ENCODE measurements at places on chromosomes 3 and 15. TPM values are rescaled to one million over a fixed set of nuclear protein-coding genes. Genes with fewer than 3 reads are reported as not detected.
A peak's percentile ranks its signal among the peaks of the same experiment; 100 is the strongest.

- H3K4me3 ChIP-seq: no peak overlapping the region
- DNase-seq: no peak
- peaks cover 4% of the 10 kb centered on the region for H3K4me1 ChIP-seq
- H3K36me3 ChIP-seq: no peaks in the 10 kb centered on the region
- H3K27ac ChIP-seq: no peak overlapping the region
- no peaks in the 10 kb centered on the region for H3K27me3 ChIP-seq
Observed at GRCh38 chr3:152208439-152208838, 60.3 kb upstream of the MBNL1 start.

DNA sequence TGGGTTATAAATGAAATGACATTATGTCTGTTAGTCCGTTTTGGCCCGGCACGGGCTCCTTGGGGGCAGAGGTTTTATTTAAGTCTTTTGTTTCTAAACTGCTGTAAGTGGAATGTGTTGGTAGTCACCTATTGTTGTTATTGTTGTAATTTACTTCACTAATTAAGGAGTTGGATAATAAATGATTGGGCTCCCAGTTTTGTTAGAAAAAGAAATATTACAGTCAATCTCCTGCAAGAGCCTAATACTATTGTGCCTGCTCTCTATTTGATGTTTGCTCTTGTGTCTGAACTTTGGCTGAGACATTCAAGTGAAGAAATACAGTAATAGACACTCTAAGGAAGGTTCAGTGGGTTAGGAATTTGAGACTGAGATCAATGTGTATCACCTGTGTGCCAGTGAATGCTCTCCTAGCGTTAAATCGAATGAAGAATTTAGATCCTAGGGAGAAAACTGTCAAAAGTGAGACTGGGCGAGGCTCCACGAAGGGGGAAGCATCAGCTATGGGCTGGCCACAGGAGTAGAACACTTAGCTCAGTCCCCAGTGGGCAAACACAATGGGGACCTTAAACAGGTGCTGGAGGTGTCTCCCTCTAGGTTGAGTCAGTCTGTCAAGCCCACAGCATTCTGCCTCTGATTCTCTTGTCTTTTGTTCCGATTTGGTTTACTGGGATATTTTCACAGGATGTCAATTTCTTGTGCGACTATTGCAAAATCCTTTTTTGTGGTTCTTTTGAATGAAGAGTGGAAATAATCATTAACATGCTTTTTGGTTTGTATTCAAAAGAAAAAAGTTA, 1.2 kb downstream of the ROBO2 start:
- H3K27ac ChIP-seq: no peak overlapping the region
- peaks cover 15% of the 10 kb centered on the region for H3K27me3 ChIP-seq
- no peaks in the 10 kb centered on the region for H3K36me3 ChIP-seq
- H3K4me3 ChIP-seq: peak overlapping the region; percentile 47
- no peaks in the 10 kb centered on the region for H3K4me1 ChIP-seq
- no peak for DNase-seq

GRCh38 chr15:25877681-25878080, 14.6 kb upstream of the ATP10A start:
- H3K36me3 ChIP-seq: no peaks in the 10 kb centered on the region
- no peak for DNase-seq
- no peaks in the 10 kb centered on the region for H3K4me1 ChIP-seq
- H3K27me3 ChIP-seq: no peaks in the 10 kb centered on the region
- H3K4me3 ChIP-seq: no peak overlapping the region

DNA sequence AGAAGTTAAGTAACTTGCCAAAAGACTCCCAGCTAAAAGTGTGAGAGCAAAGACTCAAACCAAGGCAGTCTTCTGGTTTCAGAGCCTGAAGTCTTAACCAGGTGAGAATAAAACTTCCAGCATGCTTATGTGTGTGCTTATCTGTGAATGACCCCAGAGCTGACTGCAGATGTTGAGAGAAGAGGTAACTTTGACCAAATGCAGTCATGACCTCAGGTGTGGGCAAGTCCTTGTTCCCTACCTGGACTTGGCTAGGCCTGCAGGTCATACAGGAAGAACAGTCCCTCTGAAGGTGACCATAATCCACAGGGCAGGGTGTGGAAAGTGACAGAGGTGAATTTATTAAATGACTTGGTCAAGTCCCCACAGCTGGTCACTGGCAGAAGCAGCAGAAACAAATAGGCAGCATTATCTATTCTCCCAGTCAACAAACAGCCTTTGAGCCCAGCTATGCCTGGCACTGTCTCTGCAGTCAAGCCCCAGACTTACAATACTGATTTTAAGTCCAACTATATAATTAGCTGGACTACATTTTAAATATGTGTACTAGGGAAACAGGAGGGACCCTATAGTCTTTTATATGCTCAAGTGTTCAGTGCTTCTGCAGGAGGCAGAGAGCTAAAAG, 3.0 kb upstream of the CPEB1 start:
- peaks cover 6% of the 10 kb centered on the region for H3K4me1 ChIP-seq
- no peak overlapping the region for H3K4me3 ChIP-seq
- no peaks in the 10 kb centered on the region for H3K36me3 ChIP-seq
- peaks cover 92% of the 10 kb centered on the region for H3K27me3 ChIP-seq

- peak overlapping the region; percentile 87 for H3K27ac ChIP-seq
- peak overlapping the region; percentile 23 for H3K4me3 ChIP-seq
- no peaks in the 10 kb centered on the region for H3K27me3 ChIP-seq
- no peaks in the 10 kb centered on the region for H3K36me3 ChIP-seq
- DNase-seq: peak; percentile 94
Observed at GRCh38 chr3:11582191-11582968, 61.3 kb downstream of the VGLL4 start.

DNA sequence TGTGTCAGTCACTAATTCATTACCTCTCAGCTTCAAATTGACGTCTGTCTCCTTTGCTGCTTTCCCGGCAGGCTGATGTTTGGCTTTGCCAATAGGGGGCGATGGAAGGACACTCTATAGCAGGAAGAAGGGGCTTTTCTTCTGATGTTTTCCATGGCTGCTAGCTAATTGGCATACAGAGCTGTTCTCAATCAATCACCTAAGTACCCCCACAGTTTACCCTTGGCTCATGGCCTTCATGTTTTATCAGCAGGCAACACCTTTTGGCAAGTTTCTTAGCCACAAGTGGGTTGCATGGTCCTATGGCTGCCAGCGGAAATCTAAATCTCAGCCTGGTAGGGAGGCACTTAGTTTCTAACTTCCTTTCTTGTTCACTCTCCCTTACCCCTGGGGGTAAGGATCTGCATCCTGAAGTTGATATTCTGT, 45.0 kb downstream of the ESYT3 start:
- H3K27ac ChIP-seq: no peak overlapping the region
- H3K4me1 ChIP-seq: peaks cover 3% of the 10 kb centered on the region
- peak; percentile 72 for DNase-seq
- H3K27me3 ChIP-seq: no peaks in the 10 kb centered on the region
- no peak overlapping the region for H3K4me3 ChIP-seq
- no peaks in the 10 kb centered on the region for H3K36me3 ChIP-seq

GRCh38 chr3:69684309-69684961, 54.8 kb upstream of the MITF start:
- H3K36me3 ChIP-seq: no peaks in the 10 kb centered on the region
- no peak overlapping the region for H3K27ac ChIP-seq
- peak; percentile 5 for DNase-seq
- H3K4me1 ChIP-seq: no peaks in the 10 kb centered on the region
- H3K4me3 ChIP-seq: no peak overlapping the region

DNA sequence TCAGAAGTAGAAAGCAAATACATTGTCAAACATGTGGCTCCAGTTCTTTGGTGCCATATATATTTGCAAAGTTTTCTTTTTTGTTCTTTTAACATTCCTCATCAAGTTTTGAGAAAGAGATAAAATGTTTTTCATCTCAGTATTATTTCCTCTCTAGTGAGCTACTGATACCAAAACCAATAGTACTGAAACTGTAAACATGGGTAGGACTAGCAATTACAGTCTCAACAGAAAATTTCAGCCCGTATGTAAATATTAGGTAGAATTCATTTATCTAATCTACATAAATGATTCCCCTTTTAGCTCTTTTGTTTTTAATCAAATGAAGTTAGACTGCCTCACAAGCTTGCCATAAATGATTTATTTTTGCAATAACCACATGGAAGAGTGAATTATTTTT, 21.4 kb downstream of the SECISBP2L start:
- no peaks in the 10 kb centered on the region for H3K4me1 ChIP-seq
- no peak for DNase-seq
- no peaks in the 10 kb centered on the region for H3K27me3 ChIP-seq
- H3K27ac ChIP-seq: no peak overlapping the region
- H3K36me3 ChIP-seq: peaks cover 42% of the 10 kb centered on the region
- no peak overlapping the region for H3K4me3 ChIP-seq

- H3K4me1 ChIP-seq: no peaks in the 10 kb centered on the region
- H3K27ac ChIP-seq: no peak overlapping the region
- DNase-seq: no peak
- no peaks in the 10 kb centered on the region for H3K36me3 ChIP-seq
- no peak overlapping the region for H3K4me3 ChIP-seq
Observed at GRCh38 chr15:50128266-50128665, 9.2 kb upstream of the ATP8B4 start.

- no peak overlapping the region for H3K4me3 ChIP-seq
- no peaks in the 10 kb centered on the region for H3K27me3 ChIP-seq
- H3K36me3 ChIP-seq: no peaks in the 10 kb centered on the region
- DNase-seq: no peak
- H3K4me1 ChIP-seq: peaks cover 3% of the 10 kb centered on the region
Observed at GRCh38 chr3:54960082-54960481, 32.2 kb upstream of the LRTM1 start.

DNA sequence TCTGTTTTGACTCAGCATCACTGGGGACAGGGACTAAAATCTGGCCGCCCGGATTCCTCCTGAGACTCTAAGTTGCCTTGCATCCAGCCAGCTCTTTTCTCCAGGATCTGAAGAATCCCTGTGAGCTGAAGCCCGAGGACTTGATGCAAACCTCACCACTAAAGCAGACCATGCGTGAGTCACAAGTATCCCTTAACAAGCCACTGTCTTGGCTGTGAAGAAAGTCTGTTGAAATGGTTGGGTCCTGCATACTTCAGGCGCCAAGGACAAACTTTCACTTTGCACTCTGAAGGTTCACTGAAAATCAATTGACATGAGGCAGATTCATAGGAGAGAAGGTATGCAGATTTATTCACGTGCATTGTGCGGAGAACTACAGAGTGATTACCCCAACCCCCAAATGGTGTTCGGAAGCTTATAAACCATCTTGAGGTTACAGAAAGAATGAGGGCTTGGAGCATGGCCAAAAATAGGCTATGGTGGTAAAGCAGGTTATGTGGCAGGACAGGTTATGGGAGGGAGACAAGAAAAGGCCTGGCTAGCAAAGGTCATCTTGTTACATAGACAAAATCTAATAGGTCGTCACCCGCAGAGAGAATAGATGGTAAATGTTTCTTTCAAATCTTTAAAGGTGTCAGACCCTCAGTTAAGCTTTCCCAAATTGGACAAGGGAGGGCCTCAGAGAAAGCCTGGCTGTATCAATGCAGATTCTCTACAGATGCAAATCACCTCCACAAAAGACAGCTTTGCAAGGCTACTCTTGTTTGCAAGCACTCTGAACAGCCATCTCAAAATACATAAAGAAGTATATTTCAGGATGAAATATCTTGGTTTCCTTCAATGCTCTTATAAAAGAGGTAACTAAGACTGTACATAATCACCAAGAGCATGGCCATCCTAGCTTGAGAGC, 126.3 kb upstream of the PLAAT1 start:
- H3K4me1 ChIP-seq: no peaks in the 10 kb centered on the region
- H3K4me3 ChIP-seq: no peak overlapping the region
- no peaks in the 10 kb centered on the region for H3K36me3 ChIP-seq
- DNase-seq: no peak

DNA sequence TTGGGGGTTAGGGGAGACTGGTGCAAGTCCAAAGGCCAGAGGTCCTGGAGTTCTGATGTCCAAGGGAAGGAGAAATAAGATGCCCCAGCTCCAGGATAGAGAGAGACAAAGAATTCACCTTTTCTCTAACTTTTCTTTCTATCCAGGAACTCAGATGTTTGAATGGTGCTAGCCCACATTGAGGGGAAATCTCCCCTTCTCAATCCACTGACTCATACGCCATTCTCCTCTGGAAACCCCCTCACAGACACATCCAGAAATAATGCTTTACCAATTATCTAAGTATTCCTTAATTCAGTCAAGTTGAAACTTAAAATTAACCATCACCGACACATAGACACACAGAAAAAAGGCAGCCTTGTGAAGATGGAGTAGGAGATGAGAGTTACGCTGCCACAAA, 1085.2 kb downstream of the NSUN3 start:
- no peaks in the 10 kb centered on the region for H3K4me1 ChIP-seq
- H3K27ac ChIP-seq: no peak overlapping the region
- no peak overlapping the region for H3K4me3 ChIP-seq
- no peaks in the 10 kb centered on the region for H3K27me3 ChIP-seq
- no peaks in the 10 kb centered on the region for H3K36me3 ChIP-seq

DNA sequence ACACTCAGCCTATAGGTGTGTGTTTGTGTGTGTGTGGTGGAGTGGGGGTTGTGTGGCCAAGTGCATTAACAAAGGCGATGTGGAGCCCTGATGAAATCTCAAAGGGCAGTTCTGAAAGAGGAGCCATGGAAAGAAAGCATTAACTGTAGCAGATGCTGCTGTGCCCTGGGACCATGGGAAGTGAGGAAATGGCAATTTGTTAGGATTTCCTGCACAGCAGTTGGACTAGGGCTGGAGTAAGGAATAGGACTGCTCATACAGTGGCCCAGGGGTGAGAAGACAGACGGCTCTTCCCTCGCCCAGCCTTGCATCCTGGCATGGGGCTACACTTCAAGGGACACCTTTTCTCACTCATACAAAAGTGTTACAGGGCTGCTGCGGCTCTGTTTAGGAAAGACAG, 12.3 kb upstream of the ZBTB38 start:
- no peaks in the 10 kb centered on the region for H3K27me3 ChIP-seq
- H3K27ac ChIP-seq: no peak overlapping the region
- no peaks in the 10 kb centered on the region for H3K4me1 ChIP-seq
- H3K4me3 ChIP-seq: no peak overlapping the region

GRCh38 chr15:52511084-52511483, 17.6 kb downstream of the MYO5A start:
- H3K4me1 ChIP-seq: no peaks in the 10 kb centered on the region
- DNase-seq: no peak
- no peaks in the 10 kb centered on the region for H3K36me3 ChIP-seq
- no peak overlapping the region for H3K4me3 ChIP-seq
- H3K27me3 ChIP-seq: no peaks in the 10 kb centered on the region

- no peaks in the 10 kb centered on the region for H3K36me3 ChIP-seq
- no peaks in the 10 kb centered on the region for H3K4me1 ChIP-seq
- peaks cover 65% of the 10 kb centered on the region for H3K27me3 ChIP-seq
- no peak overlapping the region for H3K4me3 ChIP-seq
- DNase-seq: no peak
Observed at GRCh38 chr15:70354346-70354905, 256.7 kb upstream of the TLE3 start.

- no peaks in the 10 kb centered on the region for H3K4me1 ChIP-seq
- H3K4me3 ChIP-seq: no peak overlapping the region
- DNase-seq: peak; percentile 39
- H3K27me3 ChIP-seq: no peaks in the 10 kb centered on the region
- no peaks in the 10 kb centered on the region for H3K36me3 ChIP-seq
Observed at GRCh38 chr3:72008226-72008996, 223.5 kb upstream of the PROK2 start.

GRCh38 chr15:60493166-60493565, 14.2 kb upstream of the ICE2 start:
- peaks cover 12% of the 10 kb centered on the region for H3K36me3 ChIP-seq
- no peak for DNase-seq
- H3K27me3 ChIP-seq: no peaks in the 10 kb centered on the region
- H3K4me1 ChIP-seq: no peaks in the 10 kb centered on the region

The HEG1 gene
- 16.5 TPM for total RNA-seq

The NPAP1 gene
- 0.28 TPM for total RNA-seq

The SGO1 gene
- total RNA-seq: 11.4 TPM

The CAMKV gene
- 0.32 TPM for total RNA-seq

The CADPS gene
- total RNA-seq: 57.8 TPM

The EPHA3 gene
- 9.2 TPM for total RNA-seq

The THSD4 gene
- total RNA-seq: 6.2 TPM

The RETNLB gene
- total RNA-seq: not detected

The PCOLCE2 gene
- total RNA-seq: 5.5 TPM

The ADAMTSL3 gene
- 0.88 TPM for total RNA-seq

The MINAR1 gene
- total RNA-seq: 3.3 TPM
